Activated naive CD8-positive, alpha-beta T cell treated with anti-CD3 and anti-CD28 coated beads, Interleukin-2, amount 50 U/mL, for 24 hours (primary cell): ENCODE measurements at places on chromosomes 13 and 19.

- DNase-seq: no peak
These were observed 10.4 kb downstream of the ERVK3-1 start for GRCh38 chr19:58315580-58315979.

DNA sequence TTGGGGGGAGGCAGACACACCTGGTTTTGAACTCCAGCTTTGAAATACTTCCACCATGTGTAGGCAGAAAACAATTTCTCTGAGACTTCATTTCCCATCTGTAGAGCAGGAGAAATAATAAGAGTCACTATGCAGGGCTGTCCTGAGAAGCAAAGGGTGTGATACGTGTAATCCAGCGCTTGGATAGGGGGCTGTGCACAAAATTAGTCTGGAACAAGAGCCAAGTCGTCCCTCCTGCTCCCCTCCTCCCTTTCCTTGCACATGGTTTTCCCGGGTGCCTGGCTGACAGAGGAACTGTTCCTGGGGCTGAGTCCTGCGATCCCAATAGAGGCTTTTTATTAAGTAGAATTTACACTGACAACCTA, 29.6 kb upstream of the UBE2L5 start:
- no peak for DNase-seq

DNA sequence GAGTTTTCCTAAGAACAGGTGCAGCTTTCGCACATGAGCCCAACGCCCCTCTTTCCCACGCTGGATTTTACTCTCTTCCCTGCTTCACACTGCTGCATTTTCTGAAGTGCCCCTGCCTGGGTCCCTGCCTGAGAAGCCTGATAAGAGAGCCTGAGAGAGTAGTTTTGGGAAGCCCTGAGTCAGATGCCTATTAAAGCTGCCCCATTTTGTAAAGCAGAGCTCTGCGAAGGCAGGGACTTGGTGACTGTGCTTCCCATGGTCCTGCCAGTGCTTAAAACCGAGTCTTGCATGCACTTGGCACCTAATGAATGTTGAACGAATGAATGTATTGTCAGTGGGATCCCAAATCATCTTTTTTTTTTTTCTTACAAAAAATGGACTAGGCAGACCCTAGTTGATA, 18.2 kb downstream of the FGF9 start:
- no peak for DNase-seq

DNA sequence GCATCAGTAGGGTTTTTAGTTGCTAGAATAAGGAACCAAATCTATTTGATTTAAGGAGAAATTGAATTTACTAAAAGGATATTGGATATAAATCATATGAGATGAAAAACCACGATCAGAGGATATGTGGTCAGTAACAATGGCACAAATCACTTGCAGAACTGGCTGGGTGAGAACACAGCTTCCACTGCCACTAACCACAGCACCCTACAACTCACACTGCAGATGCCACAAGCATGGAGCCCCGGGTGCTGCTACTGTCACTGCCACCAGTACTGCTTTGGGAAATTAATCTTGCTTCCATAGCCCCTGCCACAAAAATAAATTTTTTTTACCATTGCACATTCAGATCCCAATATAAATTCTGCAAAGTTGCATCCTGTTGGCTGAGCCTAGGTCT, 40.6 kb upstream of the KLF12 start:
- no peak for DNase-seq

GRCh38 chr13:41179593-41180250, 14.6 kb downstream of the KBTBD7 start:
- DNase-seq: no peak

DNA sequence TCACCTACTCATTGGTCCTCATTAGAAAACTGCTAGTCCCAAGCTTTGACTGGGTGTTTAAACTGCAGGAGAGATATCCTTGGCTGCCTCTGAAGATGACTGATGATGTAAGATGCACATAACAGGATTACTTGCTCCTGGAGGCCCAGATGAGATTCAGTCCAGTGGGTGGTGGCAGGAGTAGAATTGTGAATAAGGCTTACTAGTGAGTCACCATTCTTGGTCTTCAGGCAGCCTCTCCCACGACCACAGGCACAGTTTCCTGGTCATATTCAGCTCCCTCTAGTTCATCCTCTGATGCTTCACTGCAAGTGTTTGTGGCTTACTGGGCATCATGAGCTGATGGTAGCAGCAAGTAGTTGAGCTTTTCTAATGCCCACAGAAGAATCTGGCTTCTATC, 12.1 kb downstream of the SERTM1 start:
- DNase-seq: no peak
